ENCODE measurements at places on chromosomes 3 and 15.

DNA sequence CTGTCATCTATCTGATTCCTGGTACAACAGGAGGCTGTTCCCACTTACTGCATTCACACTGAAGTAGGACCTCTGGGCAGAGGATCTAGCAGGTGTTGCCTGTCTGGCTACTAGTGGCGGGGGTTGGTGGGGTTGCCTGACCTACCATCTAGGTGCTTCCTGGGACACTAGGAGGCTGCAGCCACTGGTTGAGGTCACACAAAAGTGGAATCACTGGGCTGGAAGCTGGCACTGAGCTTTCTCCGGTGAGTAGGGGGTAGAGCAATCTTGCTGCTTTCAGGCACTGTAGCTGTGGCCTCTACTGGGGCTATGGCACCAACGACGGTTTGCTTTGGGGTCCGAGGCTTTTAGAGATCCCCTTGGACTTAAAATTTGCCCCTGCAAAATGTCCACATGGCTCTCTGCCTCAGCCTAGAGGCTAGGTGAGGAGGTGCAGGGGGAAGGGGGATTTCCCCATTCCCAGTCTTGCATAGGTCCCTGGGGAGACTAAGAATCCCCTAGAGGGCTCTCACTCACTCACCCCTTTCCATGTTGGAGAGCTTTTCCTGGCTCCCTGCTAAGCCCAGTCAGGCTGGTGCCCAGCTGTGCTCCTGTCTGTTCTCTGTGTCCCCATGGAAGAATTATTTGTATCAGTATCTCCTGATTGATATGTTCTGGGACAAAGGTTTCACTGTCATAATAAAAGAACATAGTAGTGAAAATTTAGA, 397.7 kb upstream of the EPHA6 start:
- DNase-seq = no peak

- no peak for DNase-seq
Observed at GRCh38 chr15:55884223-55884622, 109.2 kb downstream of the NEDD4 start.

DNA sequence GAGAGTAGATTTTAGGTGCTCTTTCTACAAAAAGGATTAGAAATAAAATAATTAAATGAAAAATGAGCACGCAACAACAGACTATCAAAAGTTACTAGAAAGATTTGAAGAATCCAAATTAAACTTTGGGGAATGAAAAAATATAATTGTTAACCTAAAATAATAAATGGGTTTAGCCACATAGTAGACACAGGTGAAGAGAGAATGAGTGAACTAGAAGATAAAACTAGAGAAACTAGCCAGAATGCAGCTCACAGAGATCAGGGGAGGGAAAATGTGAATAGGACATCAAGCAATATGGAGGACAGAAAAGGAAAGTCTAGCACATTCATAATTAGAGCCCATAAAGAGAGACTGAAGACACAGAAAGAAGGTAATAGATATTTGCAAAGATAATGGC, 310.7 kb upstream of the WNT5A start:
- no peak for DNase-seq

GRCh38 chr3:15542614-15543013, 21.1 kb upstream of the COLQ start:
- no peak for DNase-seq

- no peak for DNase-seq
Observed at GRCh38 chr3:13498354-13499060, 18.4 kb downstream of the HDAC11 start.

- DNase-seq = no peak
Observed at GRCh38 chr15:98896002-98896721, 111.4 kb downstream of the PGPEP1L start.

GRCh38 chr15:66477011-66477410, 20.6 kb downstream of the SNAPC5 start:
- no peak for DNase-seq

All from effector memory CD4-positive, alpha-beta T cell (primary cell).